ENCODE measurements at places on chromosomes 5 and 9.

DNA sequence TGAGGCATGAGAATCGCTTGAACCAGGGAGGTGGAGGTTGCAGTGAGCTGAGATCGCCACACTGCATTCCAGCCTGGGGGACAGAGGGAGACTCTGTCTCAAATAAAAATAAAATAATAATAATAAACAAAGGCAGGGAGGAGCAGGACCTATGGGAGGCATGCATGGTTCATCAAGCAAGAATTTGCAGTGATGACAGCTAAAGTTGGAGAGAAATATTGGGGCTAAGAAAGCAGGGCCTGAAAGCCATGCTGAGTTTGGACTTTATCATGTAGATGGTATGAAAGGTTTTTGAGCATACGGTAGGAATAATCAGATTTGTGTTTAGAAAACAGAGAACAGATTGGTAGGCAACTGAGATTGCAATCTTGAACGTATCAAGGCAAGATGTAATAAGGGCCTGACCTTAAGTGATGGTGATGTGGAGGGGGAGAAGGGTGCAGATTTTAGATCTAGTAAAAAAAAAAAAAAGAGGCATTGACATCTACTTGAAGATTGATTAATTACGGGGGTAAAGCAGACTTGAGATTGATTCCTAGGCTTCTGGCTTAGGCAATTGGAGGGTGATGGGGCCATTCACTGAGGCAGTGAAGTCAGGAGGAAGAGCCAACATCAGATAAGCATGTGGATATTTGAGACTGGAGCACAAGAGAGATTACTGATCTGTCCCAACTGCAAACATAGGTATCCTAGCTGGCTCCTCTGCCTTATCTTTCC lies 50.7 kb downstream of the CFAP95 start:
- no peak for DNase-seq

DNA sequence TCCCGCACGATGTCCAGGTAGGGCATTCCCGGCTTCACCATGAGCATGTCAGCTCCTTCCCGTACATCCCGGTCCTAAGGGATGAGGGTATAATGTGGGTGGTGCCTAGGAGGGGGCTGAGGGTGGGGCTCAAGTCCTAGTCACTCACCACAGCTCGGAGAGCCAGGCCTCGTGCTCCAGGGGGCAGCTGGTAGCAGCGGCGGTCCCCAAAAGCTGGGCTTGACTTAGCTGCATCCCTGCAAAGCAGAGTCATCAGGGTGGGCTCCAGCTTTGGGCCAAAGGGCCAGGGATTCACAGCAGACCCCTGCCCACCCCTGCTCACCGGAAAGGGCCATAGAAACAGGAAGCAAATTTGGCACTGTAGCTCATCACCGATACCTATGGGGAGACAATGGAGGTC lies 11.6 kb downstream of the ALAD start:
- DNase-seq: no peak

DNA sequence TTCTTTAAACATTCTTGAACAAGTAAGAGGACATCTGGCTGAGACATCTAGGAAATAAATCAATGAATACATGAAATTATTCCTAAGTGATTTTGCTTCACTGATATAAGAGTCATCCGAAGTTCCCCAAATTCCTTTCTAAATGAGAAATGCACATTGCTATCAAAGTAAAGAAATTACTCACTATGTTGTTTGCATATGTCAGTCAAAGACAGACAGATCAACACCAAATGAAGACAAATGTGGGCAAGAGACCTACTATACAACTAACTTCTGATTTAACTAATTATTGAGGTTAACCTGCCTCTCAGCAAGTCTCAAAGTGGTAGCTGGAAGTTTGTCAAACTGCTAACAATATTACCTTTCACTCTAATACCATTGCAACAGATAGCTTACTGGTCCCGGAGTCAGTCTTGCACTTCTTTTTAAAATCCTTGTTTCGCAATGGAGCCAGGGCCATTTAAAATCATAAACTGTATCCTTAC lies 13.2 kb downstream of the TUT7 start:
- no peak for DNase-seq

- no peak for DNase-seq
Observed at GRCh38 chr5:82734347-82734746, 342.8 kb downstream of the TMEM167A start.

GRCh38 chr5:126461838-126462237 lies 38.6 kb downstream of the GRAMD2B start:
- DNase-seq: no peak

DNA sequence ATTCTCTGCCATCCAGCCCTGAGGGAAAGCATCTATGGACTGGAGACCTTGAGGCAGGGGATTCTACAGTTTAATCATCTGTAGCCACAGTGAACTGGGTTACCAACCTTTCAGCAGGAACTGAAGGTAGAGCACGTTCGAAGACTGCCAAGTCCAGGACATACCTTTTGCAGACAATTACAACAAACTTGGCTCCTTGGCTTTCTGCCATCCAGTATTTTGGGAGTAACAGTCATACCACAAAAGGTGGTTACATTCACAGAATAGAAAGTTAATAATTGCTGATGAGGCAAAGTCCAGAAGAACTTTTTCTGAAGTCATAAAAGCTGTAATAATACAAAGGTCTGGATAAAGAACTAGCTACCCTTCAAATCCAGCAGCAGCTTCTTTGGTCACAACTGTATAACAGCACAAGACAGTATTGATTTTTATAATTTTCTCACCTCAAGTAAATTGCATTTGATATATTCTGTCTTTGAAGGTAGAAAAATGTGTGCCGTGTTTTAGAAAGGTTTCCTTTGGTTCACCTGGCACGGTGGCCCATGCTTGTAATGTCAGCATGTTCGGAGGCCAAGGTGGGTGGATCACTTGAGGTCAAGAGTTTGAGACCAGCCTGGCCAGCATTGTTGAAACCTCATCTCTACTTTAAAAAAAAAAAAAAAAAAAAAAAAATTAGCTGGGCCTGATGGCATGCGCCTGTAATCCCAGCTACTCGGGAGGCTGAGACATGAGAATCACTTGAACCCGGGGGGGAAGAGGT lies 236.6 kb downstream of the NR3C1 start:
- no peak for DNase-seq

DNA sequence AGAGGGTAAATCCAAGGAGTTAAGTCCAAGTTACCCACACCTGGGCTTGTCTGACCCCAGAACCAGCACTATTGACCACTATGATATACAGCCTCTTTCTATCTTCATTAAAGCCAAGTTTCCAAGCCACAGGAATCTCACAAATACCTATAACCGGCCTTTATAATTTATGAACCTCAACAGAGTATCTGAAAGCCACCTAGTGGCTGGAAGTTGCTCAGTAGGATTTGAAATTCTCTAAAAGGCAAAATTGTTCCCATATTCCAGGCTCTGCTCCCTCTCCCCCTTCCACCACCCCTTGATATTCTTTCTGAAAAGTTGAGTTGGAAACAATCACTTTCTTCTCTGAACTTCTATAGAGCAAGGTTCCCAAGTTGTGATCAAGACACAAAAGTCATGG lies 106.4 kb upstream of the GPR151 start:
- DNase-seq: no peak

- no peak for DNase-seq
Observed at GRCh38 chr9:132632413-132633129, 37.2 kb downstream of the DDX31 start.

DNA sequence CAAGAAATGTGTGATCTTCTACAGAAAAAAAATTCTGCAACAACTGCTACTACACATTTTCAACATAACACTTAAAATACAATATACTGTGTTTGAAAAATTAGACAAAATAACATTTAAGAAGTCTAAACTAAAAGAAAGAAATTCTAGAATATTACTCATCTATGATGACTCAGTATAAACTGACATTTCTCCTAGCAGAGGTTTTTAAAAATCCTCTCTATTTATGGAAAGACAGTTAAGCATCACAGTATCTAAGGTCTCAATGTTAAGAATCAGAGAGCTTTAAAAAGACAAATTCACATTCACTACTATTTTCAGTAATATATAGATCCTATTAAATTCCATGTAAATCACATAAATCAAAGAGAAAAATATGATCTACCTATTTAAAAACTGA lies 61.3 kb downstream of the NR2F1-AS1 start:
- no peak for DNase-seq

DNA sequence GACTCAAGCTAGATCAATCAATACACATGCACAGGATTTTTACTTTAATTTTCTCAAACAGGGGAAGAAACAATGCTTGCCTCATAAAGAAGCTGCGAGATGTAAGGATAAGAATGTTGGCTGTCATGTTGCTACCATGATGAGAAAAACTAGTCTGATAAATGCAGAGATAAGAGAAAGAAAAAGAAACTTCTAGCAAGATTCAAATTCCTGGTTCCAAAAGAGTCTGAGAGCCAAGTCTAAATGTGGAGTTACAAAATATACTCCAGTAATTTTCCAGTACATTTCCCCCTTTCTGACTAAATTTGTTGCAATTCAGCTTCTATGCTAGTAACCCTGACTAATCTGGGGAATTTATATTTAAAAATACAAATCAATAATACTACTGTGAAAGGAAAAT lies 10.4 kb upstream of the ANXA1 start:
- no peak for DNase-seq

DNA sequence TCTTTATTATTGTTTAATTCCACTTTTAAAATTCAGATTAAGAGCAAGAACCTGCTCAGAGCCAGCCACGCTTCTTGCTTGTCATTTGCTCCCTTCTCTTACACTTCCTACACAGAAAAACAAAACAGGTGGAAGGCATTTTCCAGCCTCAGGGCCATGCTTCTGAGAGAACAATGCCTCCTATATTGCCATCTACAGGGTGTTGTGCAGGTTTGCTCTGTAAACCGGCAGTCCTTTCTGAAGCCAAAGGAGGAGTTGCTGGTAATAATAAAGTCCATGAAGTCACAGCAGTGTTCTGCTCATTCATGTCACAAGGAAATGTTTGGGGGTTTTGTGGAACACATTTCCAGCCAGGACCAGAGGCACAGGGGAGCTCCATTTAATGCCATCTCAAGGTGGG lies 16.1 kb upstream of the PRLR start:
- DNase-seq: no peak

DNA sequence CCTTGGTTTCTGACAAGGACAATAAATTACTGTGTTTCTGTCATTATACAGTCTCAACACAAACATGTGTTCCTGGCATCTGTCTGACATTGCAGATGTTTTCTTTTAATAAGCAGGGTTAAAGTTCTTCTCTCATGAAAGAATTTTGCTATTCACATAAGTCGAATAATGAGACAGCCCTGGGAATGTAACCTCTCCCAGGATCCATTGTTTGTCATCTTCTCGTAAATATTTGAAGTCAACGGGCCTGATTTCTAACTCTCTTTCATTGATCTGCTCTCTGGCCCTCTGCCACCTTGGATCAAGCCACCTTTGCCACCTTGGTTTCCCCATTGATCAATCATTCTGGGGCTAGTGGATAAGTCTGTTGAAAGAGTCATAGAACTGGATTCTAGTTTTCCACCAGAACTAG lies 12.9 kb upstream of the CAST start:
- DNase-seq: no peak

DNA sequence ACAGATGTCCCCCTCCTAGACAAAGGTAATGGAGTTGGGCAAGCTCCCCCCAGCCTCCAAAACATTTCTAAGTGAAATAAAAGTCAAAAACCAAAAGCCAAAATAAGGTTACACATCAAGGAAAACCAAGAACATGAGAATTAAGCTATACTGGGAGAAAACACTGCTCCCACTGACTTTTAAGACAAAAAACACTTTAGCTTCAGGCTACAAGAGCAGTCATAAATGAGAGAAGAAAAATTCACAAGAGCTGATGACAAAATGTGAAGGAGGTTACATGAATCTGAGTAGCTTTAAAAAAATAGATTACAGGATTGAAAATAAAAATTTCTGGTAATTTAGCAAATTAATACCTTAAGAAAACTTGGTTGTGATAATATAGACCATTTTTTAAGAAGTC lies 1370.3 kb upstream of the CDH9 start:
- no peak for DNase-seq

GRCh38 chr5:164392531-164392930 lies 887.1 kb downstream of the MAT2B start:
- no peak for DNase-seq

- DNase-seq: no peak
Observed at GRCh38 chr5:80090884-80091166, 55.7 kb downstream of the THBS4 start.

GRCh38 chr5:124952566-124952965 lies 206.1 kb upstream of the ZNF608 start:
- no peak for DNase-seq

DNA sequence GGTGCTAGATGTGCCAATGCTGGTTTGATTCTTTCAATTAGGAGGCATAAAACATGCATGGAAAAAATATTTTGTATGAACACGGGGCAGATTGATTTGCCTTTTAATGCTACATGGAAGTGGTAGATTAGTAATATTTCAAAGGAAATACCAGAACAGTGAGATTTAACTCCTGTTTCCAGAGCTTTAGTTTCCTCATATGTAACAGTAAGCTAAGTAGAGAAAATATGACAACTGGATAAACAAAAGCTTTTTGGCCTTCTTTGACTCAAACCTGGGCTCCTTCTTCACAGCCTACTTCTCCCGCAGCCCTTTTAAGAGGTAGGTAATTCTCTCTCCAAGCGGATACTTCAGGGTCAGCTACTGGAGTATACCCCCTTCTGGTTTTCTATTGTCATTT lies 254.2 kb upstream of the TRPC7 start:
- DNase-seq: no peak

DNA sequence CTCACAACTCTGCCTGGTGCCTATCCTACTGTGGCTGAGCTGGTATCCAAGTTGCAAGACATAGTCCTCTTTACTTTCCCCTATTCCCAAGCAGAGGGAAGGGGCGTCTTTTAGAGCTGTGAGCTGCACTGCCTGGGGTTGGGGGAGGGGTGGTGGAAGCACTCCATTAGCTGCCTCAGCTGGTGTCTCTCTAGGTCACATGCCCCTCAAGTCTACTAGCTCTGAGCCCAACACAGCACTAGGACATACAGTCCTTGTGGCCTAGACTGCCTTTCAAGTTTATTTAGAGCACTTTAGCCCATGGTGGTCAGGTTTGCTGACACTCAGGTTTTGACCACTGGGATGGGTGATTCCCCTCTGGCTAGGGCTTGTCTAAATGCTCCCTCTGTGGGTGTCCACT lies 54.7 kb downstream of the SREK1 start:
- no peak for DNase-seq

- no peak for DNase-seq
Observed at GRCh38 chr5:158856794-158857193, 242.9 kb downstream of the EBF1 start.

DNA sequence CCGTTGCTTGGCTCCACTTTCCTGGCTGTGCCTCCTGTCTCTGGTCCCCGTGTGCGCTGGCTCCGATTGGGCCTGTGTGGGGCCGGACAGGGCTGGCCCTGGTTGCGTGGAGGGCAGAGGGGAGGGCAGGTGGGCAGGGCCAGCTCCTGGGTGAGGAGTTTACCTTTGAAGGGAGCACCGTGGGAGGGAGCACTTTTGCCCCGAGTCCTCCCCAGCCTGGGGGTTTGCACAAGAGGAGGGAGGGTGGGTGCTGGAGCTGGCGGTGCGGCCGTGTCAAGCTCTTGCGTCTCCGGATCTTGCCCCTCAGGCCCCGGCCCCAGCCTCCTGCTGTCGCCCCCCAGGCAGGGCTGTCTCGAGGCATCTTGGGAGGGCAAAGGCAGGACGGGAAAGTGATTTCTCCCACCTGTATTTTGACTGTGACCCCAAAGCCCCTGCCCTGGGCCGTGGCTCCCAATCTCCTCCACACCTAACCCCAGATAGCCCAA lies 48.3 kb upstream of the EXOC3 start:
- no peak for DNase-seq
